Stimulated activated CD4-positive, alpha-beta T cell treated with anti-CD3 and anti-CD28 coated beads, Interleukin-1b, Interleukin-23, amount 100 ng/mL, for 1 hour (primary cell): ENCODE measurements at places on chromosomes 12 and 14.

GRCh38 chr12:52867642-52868041, 18.8 kb upstream of the KRT78 start:
- DNase-seq = no peak

- no peak for DNase-seq
These were observed 36.4 kb upstream of the SMOC1 start for GRCh38 chr14:69842686-69843420.

- DNase-seq = no peak
These were observed 458.8 kb upstream of the SOX5 start for GRCh38 chr12:24408305-24408704.

DNA sequence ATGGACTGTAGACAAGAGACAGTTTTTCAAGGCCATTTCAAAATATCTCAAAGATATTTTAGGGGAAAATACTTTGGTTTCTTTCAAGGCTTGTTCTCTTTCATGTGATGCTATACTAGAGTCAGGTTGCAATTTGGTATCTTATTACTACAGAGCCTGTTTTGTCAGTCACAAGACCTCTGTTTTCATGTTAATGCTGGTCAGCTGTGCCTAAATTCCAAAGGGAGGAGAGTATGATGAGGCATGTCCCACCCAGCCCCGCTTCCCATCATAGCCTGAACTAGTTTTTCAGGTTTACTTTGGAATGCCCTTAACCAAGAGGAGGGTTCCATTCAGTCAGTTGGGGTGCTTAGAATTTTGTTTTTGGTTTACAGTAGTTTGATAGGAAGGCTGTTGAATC, 52.6 kb downstream of the GPHB5 start:
- DNase-seq = no peak

DNA sequence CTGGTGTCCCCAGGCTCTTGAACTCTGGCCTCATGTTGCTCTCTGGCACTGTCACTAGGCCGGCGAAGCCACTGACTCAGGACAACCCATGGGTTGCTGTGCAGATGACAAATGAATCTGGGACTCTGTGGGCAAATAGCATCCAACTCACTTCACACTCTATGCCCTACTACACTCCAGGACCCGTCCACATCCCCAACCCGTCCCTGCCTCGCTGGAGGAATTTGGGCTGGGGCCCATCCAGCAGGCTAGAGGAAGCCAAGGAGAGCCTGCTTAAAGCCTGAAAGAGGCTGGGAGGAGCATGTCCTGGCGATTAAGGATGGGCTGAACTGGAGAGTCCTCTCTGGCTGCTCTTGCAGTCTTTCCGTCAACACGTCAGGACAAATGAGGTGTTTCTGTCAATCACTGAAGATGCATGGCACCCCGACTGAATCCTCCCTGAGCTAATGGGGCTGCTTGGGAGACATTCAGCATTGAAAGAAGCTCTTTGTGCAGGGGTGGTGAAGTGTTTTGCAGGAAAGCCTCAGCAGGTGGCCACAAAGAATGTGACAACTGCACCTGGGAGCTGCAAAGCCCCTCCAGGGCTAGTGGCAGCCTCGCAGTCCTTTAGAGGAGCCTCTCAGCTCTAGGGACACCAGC, 71.7 kb downstream of the ANO2 start:
- no peak for DNase-seq

DNA sequence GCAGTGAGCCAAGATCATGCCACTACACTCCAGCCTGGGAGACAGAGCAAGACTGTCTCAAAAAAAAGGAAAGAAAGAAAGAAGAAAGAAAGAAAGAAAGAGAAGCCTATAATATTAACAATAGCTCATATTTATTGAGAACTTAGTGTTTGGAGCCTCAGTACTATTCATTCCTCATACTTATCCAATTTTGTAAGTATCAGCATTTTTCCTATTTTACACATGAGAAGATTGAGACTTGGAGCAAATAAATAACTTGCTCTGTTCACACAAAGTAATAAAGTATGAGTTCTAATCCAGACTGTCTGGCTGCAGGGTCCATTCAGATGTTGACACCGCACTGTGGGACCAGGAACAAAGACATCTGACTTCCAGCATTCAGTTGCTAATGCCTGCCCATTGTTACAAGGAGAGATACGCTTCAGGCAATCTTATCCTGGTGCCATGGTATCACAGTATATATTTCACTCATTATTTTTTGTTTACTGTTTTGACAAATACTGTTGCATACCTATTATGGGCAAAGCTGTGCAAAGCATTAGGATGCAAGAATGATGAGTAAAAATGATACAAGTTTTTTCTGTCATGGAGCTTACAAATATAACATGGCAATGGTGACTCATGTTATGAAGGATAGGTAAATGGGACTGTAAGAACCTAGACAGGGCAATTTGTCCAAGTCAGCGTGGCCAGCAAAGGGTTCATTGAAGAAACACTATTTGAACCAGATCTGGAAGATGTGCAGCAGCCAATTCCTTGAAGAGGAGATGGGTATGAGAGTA, 21.4 kb upstream of the TMTC2 start:
- no peak for DNase-seq

DNA sequence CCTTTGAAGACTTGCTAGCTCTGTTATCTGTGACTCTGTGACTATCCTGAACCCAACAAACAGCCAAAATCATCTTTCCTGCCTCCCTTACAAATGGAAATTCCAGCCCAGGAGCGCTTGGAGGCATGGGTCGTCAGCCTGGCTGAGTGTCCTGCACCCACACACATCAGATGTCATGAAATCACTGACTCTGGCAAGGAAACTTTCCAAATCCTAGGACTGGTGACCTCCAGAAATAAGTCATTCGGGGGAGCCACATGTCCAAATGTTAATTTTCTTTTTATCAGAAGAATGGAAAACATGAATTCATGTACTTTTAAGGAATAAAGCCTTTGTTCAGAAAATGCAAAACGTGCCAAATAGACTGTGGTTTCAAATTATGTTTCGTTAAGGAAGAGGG, 96.3 kb upstream of the EVL start:
- DNase-seq = no peak

GRCh38 chr12:62618930-62619329, 152.3 kb downstream of the MON2 start:
- no peak for DNase-seq

GRCh38 chr14:72064501-72064900, 132.3 kb downstream of the RGS6 start:
- no peak for DNase-seq

DNA sequence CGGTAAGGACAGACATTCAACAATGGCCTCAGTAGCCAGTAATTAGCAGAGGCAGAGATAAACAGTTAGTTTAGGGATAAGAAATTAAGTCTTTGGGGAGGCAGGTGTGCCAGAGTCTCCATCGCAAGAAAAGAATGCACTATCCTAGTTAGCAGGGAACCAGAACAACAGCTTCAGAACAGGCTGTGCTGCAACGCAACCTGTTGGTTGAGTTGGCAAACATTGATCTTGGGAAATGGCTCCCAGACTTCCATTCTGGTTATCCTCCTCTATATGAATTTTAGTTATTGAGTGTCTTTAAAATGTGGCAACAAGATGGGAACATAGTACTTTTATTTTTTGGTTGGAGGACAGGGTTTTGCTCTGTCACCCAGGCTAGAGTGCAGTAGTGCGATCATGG, 12.3 kb upstream of the LEMD3 start:
- no peak for DNase-seq

- no peak for DNase-seq
These were observed 140.2 kb downstream of the MED13L start for GRCh38 chr12:116137318-116137717.

DNA sequence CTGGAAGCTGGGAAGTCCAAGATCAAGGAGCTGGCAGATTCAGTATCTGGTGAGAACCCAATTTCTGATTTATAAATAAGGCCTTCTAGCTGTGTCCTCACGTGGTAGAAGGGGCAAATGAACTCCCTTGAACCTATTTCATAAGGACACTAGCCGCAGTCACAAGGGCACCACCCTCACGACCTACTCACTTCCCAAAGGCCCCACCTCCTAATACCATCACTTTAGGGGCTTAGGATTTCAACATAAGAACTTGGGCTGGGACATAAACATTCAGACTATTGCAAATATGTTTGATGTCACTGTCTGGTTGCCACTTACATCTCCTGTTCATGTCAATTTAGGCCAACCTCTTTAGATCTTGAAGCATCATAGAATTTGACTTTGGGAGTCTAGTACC, 10.8 kb upstream of the CNIH1 start:
- DNase-seq = no peak

DNA sequence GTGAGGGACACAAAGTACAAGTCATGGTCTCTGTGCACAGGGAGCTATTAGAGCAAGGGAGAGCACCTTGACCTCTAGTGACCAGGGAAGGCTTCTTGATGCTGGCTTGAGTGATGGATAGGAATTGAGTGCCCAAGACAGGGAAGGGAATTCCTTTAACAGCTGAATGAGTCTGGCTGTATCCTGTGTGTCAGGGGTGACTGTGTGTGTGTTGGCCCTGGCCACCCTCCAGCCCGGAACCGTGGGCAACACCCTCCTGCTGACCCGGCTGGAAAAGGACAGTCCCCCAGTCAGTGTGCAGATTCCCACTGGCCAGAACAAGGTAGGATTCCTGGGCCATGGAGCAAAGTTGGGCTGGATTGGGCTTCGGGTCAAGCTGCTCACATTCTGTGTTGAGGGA, 5.5 kb upstream of the PFDN5 start:
- no peak for DNase-seq

DNA sequence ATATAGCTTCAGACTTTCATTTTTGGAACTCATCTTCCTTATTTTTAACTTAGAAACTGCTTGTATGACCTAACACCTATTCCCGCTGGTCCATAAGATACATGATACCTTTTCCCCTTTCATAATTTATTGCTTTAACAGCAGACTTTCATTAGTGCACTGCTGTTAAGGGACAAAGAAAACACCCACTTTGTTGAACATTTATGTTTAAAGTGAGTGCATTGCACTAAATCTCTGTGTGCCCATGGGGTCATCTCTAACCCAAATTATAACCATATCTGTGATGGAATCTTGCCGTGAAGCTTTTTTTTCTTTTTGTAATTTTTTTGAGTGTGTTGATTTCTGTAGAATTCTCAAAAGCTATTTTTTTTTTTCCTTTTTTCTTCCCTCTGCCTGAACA, 261.8 kb downstream of the TMTC2 start:
- DNase-seq = no peak

DNA sequence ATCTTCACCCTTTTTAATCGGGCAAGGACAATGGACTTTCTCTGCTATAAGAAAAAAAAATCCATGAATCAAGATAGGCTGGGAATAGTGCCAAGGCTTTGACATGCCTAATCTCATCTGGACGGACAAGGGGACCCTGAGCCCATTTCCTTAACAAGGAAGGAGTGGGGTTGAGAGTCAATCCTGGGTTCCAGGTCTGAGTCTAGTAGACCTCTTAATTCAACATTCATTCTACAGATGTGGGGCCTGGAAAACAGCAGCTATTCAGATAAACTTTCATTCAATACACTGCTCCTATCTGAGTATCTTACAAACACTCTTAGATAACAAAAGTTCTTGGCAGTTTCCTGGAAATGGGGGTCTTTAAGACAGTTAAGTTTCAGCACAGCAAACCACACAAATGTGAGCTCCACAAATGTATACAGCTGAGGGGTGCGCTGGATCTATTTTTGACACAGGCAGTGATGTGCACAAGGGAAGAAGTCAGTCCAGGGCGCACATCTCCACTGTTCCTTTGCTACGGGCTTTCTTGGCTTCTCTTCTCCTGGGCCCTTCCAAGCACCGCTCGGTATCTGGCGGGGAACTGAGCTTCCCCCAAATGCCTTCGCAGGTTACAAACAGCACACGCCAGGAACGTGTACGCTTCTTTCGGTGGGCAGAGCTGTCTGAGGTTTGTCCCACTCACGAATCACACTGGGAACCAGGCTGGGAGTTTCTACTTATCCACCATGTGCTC, 82.2 kb upstream of the GPR68 start:
- no peak for DNase-seq

DNA sequence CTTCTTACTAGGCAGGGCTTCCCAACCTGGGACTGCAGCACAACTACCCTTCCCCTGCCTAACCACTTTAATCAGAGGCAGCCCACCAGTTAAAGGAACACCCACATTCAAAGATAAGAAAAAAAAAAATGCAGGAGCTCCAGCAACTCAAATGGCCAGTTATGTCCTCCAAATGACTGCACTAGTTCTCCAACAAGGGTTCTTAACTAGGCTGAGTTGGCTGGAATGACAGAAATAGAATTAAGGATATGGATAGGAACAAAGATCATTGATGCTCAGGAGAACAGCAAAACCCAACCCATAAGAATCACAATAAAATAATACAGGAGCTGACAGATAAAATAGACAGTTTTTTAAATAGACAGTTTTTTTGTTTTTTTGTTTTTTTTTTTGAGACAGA, 154.2 kb downstream of the PLCZ1 start:
- DNase-seq = no peak

- no peak for DNase-seq
These were observed 10.1 kb upstream of the BDKRB1 start for GRCh38 chr14:96245710-96246538.

GRCh38 chr14:60323199-60323896, 74.3 kb downstream of the PPM1A start:
- no peak for DNase-seq

DNA sequence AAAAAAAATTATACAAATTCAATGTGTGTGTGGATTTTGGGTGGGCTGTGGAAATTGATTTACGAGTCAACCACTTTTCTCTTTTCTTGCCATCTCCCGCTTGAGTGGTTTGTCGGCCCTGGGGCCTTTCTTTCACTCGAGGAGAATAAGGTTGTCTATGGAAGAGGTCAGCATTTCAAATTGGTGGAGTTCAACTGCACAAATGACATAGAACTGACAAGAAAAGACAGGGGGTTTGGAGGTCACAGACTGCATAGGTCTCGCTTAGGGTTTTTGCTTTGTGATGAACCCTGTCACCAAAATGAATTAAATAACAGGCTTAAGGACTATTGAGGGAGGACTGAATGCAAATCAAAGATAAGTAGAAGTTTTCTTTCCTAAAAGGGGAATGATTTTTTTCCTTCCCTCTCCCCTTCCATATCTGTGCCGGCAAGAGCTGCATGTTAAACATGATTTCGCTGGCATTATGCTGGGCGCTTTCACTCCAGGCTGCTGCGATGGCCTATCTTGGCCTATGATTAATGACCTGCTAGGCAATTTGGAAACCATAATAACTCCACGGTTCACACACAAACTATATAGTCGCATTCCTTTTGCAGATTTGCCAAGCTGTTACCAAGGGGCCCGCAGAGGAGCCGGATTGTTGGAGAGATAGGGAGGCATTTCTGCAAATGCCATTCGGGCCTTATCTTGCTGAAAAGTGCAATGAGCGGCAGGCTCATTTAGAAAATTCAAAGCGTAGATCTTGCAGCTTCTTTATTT, 20.7 kb downstream of the ASCL1 start:
- DNase-seq = no peak

GRCh38 chr12:77891518-77892147, 60.9 kb downstream of the NAV3 start:
- no peak for DNase-seq

GRCh38 chr12:99455350-99456035, 192.1 kb upstream of the GARIN6 start:
- no peak for DNase-seq

GRCh38 chr12:90102957-90103652, 394.5 kb upstream of the ATP2B1 start:
- DNase-seq = no peak

- no peak for DNase-seq
These were observed 43.2 kb upstream of the MYBPC1 start for GRCh38 chr12:101551362-101552114.

- no peak for DNase-seq
These were observed 38.1 kb downstream of the TXNDC16 start for GRCh38 chr14:52514046-52514811.
